ENCODE measurements at places on chromosomes 16 and 17.

GRCh38 chr17:3732210-3732621, 8.5 kb downstream of the HASPIN start:
- DNase-seq = no peak

GRCh38 chr17:44627513-44628242, 28.6 kb upstream of the MEIOC start:
- no peak for DNase-seq

DNA sequence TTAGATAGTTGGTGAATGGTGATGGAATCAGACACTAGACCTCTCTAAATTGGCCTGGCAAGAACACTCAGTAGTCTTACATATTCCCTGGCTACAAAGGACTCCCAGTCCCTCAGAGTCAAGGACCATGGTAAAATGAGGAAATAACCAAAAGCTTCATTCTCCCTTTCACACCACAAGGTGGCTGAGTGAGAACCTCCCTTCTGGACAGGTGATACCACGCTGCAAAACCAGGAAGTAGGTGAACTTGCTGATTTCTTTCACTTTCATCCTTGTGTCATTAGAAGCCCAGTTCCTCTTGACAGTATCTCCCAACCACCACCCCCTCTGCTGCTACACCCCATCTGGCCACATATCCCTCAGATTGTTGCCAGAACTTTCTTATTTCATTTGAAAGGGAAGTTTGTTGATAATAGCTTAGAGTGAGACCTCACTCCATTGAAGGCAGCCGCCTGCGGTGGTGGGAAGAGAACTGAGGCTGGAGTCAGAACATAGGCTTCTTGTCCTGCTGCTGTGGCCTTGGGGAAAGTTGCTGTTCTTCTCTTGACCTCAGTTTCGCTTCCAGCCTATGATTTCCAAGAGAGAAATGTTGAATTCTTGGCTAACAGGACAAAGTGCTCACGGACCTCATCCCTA, 290.6 kb upstream of the CCL2 start:
- no peak for DNase-seq

DNA sequence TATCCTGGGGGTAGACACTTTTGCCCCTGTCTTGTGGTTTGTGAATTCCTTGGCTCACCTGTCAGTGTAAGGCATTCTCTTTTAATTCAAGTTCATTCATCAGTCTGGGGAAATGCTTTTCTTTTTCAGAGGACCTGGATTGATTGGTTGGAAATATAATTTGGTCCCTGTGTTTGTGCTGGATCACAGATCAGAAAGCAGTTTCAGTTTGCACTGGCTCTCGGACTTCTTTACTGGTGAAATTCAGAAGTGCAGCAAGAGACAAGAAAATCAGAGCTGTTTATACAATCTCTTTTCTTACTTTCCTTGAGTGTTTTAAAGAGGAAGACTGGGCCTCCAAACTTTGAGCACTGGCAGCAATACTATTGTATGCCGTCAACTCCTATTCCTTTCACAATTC, 161.8 kb upstream of the KCNJ16 start:
- DNase-seq = no peak

GRCh38 chr16:87700406-87701077, 65.2 kb downstream of the KLHDC4 start:
- DNase-seq = no peak

- no peak for DNase-seq
Observed at GRCh38 chr17:16259926-16260325, 42.9 kb downstream of the PIGL start.

DNA sequence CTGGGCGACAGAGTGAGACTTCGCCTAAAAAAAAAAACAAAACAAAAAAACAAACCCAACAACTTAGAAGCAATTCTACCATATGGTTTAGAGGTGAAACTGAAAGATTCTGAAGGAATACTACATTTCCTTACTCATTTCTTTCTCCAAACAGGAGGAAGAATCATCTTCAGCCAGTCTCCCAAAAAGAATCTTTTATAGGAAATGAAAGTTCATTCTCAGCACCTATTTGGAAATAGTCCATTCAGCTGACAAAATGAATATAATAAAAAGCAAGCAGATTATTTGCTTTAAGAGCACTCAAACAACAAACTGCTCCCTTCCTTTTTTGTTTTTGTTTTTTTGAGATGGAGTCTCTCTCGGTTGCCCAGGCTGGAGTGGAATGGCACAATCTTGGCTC, 17.7 kb downstream of the GRB2 start:
- no peak for DNase-seq

- DNase-seq = no peak
Observed at GRCh38 chr17:75689441-75689873, 22.3 kb downstream of the SAP30BP start.

DNA sequence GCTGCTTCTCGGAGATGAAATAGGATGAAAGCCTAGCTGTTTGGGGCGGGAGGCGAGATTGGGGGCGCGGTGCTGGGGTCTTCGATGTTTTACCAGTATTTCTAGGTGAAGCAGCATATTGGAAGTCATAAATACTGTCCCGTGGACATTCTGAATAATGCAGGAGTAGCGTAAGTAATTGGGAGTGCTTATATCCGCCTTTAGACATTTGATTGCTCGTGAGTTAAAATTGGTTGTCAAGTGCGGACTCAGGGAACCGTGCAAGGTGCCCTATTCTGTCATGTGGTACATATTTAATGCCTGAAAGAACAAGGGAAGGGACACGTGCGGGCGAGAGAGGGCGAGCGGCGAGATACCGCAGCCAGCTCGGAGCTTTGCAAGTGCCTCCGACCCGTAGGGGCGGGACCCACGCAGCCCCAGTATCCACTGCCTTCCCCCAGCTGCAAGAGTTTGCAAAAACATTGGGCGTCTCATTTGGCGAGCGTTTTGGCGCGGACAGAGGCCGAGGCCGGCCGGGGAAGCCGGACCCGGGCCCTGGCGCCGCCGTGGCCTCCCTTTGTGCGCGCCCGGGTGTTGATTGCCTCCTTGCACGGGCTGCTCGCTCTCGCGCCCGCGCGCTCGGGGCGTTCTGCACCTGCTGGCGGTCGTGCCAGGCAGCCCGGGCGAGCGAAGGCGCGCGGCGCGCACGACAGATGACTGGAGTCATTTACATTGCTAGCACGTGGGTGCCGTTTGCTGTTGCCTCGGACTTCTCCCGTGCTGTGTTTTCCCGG, 849.8 kb upstream of the RBFOX1 start:
- DNase-seq = no peak

- DNase-seq = no peak
Observed at GRCh38 chr17:44527954-44528353, 24.7 kb upstream of the GPATCH8 start.

GRCh38 chr16:81106826-81107503, 10.8 kb upstream of the GCSH start:
- no peak for DNase-seq

- no peak for DNase-seq
Observed at GRCh38 chr16:48366165-48367093, 18.8 kb downstream of the SIAH1 start.

DNA sequence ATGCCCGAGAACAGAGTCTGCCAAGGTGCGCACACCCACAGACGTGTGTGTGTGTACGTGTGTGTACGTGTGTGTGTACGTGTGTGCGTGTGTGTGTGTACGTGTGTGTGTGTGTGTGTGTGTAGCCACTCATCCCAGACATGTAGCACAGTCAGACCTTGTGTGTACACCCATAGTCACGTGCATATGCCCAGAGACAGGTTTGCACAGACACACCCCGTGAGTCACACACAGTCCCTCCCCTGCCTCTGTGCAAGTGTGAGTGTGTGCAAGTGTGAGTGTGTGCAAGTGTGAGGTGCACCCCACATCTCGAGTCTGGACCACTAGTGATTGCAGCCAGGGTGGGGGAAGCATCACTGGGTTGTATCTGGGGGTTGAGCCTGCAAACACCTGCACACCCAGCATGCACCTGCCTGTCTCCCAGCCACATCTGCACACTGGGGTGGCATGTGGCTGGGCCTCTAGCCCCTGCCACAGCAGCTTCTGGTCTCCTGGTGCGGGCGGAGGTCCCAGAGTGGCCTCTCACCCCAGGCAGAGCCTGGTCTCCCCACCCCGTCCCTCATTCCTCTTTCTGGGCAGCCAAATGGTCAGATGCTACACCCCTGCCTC, 23.6 kb downstream of the BAHCC1 start:
- no peak for DNase-seq

- no peak for DNase-seq
Observed at GRCh38 chr16:10383626-10384025, 2.2 kb upstream of the ATF7IP2 start.

GRCh38 chr16:49986351-49987124, 38.5 kb upstream of the CNEP1R1 start:
- no peak for DNase-seq

DNA sequence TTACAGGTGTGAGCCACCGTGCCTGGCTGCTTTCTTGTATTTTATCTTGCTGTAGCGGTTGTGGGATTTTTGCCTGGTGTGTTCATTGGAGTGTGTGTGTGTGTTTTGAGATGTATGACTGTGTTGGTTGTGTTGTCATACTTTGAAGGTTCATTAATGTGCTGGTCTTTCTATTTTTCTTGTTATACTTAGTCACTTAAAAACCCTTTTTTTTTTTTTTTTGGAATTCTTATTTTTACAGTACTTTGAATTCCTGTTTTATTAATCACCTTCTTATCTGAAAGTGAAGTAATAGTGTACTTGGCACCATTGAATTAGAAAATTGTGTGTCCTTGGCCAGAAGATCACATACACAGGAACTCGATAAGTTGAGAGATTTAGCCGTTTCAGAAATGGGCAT, 30.2 kb downstream of the TENT4B start:
- DNase-seq = no peak

GRCh38 chr17:17060001-17060922, 18.0 kb downstream of the MPRIP start:
- DNase-seq = no peak

DNA sequence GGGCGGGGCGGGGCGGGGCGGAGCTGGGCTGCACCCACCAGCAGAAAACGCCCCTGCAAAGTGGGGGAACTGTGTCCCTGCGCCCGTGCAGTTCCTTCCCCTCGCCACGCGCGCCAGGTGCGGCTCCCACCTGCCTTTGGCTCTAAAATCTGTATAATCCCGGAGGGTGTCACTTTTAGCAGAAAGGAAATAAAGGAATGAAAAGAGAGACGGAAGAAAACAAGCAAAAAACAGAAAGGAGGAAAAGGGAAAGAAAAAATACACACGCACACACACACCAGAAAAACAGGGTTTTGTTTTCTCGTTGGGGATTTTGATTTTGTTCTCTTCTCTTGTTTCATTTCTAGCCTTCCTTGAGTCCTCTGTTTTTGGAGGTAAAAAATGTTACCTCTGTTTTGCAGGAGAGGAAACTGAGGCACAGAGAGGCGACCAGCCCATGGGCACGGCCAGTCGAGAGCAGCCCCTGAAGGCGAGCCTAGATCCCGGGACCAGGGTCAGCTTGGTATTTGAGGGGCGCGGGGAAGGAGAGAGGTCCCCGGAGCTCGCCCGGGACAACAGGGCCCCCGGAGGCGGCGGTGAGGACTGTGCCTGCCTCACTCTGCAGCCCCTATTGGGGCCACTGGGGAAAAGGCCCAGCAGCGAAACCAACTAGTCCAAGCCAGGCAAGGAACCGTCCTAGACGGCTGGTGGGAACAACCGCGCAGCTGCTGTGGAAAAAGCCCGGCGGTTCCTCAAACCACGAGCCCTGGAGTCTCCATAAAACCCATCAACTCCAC, 594 bp upstream of the CARHSP1 start:
- DNase-seq = no peak

DNA sequence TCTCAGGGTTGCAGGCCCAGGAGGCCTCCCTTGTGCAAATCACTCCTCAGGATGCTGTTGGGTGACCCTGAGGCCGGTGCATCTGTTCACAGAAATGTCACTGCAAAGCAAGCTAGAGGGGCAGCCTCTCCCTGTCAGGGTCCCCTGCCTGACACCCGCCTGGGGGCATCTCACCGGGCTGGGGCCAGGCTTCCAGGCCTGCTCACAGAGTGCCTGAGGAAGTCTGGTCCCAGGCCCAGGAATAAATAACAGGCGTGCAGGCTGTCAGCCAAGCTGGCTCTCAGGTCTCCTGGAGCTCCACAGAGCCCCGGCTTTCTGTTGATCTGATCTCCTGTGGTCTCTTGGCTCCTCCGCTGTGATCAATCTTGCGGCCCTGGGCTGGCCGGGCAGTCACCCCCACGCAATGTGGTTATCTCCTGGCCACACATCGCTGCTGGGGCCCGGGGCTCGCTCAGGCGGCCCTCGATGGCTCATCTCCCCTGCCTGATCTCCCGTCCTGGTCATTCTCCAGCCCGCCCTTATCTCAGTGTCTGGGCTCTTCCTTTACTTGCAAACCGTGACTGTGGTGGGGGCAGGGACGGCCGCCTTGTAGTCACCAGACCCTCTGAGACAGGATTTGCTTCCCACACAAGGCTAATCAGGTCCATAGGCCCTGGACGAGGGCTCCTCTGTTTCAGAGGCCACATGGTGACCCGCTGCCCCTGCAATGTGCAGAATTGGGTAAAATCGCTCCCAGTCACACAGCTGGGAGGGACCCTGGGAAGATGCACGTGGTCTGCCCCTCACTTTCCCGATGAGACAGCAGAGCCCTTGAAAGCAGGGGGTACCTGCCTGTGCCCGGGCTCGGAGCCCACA, 231.2 kb upstream of the GSE1 start:
- no peak for DNase-seq

DNA sequence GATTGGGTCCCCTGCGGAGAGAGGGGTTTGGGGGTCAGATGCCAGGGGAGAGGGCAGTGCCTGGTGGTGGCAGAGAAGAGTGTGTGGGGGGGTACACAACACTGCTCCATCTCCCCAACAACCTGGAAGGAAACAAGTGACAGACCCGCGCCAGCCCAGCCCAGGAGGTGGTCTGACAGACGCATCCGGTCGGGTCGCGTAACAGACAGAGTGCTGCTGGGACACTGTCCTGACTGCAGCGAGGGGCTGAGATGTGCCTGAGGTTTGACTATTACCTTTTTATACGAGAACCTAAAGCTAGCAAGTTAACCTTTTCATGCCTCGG, 16.2 kb downstream of the UNC13D start:
- no peak for DNase-seq

DNA sequence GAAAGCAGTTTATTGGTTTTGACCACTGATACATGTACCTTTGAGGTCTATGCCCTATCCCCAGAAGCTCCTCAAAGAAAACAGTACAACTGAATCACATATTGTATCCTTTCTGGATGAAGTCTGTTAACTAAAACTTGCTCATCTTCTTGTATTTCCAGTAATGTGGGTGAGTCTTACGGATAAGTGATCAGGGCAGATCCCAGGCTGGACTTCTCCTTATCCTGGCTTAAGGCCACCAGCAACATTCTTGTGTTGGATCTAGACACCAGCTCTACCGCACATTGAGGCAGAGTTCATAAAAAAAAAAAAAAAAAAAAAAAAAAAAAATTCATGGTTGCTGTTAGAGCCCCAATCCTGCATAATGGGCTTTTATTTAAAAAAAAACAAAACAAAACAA, 536.7 kb upstream of the HSBP1 start:
- DNase-seq = no peak

GRCh38 chr16:23005951-23006350, 143.3 kb downstream of the USP31 start:
- DNase-seq = no peak
